ENCODE measurements at places on chromosomes 5 and 9.
A peak's percentile ranks its signal among the peaks of the same experiment; 100 is the strongest.

DNA sequence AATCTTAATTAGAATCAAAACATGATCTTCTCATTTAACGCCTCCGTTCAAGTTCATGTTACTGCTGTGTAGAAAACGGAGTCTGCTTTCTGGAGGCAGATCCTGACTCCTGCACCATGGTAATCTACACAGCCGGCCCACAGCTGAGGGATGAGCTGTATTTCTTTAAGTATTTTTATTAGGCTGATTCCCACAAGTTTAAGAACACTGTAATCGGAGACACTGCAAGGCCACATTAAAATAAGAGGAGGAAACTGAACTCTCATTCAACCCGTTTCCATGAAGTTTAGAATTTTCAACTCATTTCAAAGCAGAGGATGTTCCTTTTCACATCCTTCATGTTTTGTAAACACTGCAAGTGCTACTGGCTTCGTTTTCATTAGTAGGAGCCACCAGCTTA is 372.2 kb downstream of the NFIB start:
- DNase-seq, result no peak

GRCh38 chr9:77561331-77562018 is 86.6 kb downstream of the GNA14 start:
- DNase-seq, result no peak

- DNase-seq, result no peak
These were observed 63.7 kb downstream of the LURAP1L start for GRCh38 chr9:12838546-12838945.

DNA sequence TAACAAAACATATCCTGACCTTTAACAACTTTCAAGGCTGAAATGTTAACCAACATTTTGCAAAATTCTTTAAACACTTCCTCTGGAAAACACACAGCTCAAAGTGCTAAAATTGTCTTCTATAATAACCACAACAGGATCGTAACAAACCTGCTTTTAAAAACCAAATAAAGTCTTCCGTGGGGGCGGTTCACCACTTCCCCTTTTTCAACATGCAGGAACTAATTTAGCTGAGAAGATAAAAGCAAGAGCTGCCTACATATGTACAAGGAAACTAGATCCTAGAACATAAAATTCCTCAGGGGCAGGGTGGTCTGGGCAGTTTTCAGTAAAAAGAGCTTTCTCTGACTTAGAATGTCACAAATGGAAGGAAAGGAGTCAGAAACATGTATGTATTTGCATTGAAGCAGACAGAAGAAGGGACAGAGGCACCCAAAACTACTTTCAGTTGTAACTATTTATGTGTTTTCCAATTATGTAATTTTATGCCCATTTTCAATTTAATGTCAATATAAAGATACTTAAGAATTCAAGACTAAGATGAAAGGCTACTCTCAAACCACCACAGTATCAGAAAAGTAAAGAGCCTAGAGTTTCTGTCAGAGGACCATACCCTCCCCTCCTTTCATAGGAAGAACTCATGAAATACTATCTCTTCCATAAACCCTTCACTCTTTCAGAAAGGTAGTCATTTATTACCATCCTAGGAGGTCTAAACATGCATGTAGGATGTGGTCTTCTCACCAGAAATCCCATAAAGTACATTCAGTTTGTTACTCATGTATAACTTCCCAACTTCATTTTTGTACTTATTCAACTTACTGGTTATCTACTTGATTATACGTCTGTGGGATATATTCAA is 185.9 kb upstream of the RASA1 start:
- DNase-seq, result no peak

DNA sequence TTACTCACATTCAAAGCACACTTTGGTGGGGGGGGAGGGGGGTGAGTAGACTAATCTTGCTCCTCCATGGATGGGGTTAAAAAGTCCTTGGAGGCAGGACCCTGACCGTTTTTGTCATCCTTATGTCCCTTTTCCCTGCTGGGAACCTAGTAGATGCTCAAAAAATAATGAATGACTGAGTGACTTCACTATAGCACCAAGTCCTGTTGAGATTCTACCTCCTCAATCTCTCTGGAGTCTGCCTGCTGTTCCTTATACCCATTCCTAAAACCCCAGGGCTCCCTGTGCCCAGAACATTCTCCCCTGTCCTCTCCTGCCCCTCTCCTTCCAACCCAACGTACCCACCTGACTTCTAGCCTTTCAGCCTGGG is 2.3 kb upstream of the CSF2 start:
- DNase-seq, result no peak

DNA sequence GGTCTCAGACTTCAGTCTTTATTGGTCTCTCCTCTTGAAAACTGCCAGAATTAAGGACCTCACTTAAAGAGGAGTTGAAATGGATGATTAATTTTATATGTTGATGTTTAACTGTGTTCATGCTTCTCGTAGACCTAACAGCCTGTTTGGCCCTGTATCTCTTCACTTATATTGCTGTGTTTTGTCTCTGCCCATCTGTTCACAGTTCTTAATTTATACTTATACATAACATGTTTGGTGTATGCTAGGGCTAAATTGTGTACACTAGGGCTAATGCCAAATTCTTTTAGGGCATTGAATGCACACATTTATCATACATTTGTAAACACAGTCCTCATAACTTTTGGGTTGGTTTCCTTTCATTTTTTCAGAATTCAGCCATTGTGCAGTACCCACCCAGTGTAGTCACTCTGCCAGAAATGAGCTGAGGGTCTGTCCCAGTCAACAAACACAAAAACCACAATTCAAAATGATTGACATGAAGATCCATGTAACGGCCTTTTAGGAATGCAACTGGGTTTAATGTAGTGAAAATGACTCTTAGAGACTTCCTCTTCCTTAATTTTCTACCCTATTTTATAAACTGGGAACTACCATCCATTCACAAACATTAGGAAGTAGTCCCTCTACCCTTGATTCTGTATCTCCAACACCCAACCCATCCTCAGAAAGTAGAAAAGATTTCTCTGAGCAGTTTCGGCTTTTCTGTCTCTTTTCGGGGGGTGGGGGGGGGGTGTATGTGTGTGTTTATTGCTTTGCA is 668.8 kb upstream of the KLF4 start:
- no peak for DNase-seq

- no peak for DNase-seq
These were observed 31.6 kb downstream of the ADAM19 start for GRCh38 chr5:157543825-157544622.

- DNase-seq, result no peak
These were observed 40.2 kb downstream of the NTNG2 start for GRCh38 chr9:132201780-132202703.

GRCh38 chr5:12111261-12111660 is 207.0 kb upstream of the CTNND2 start:
- DNase-seq, result no peak

DNA sequence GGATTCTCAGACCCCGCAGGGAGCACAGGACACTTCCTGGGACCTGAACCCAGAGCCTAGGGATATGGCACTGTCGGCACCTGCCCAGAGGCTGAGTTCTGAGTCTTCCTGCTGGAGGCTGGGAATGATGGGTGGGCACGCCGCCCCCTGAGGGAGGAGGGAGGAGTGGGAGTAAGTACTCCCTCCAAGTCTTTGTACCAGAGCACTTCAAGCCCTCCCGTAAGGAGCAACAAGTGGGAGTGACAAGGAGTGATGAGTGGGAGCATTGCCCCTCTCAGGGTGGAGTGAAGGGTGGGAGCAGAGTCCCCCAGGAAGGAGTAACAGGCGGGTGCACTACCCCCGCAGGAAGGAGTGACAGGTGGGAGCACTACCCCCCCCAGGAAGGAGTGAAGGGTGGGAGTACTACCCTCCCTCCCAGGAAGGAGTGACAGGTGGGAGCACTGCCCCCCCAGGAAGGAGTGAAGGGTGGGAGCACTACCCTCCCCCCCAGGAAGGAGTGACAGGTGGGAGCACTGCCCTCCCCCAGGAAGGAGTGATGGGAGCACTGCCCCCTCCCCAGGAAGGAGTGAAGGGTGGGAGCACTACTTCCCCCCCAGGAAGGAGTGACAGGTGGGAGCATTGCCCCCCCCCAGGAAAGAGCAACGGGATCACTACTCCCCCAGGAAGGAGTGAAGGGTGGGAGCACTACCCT is 100.1 kb downstream of the CACNA1B start:
- DNase-seq, result no peak

GRCh38 chr5:158701406-158702177 is 398.1 kb downstream of the EBF1 start:
- DNase-seq, result no peak

DNA sequence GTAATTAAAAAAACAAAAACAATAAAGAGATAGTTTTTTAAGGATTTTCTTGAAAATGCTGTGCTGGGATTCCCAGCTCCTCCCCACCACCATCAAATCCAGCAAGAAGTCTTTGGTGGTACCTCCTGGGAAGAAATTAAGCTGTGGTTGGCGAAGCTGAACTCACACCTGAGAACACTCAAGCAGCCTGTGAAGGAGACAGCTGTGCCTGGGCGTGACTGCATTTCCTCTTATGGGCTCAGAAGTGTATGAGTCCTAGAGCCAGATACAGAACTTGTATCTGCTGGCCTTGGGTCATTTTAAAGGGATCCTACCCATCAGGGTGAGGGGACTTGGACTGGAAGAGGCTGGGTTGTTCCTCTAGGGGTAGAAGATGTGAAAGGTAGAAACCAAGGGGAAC is 561.2 kb upstream of the SGCD start:
- DNase-seq, result no peak

DNA sequence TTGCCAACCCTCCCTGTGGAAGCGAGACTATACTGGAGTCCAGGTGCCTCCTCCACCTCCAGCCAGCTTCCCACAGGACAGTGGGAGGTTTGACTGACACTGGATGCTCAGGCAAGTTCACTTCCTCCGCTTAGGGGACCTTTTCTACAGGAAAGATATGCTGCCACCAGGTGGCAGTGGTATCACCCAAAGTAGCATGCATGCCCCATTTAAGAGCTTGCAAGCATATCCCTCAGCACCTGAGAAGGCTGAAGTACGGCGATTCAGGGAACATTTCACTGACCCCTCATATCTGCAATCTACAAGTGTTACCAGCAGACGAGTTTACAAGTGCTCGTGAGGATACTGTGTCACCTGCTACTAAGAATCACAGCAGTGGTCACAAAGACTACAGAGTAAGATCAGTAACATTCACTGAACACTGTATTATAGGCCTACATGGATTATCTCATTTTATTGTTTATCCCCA is 75.5 kb downstream of the KLHL3 start:
- peak; percentile 51 for DNase-seq

GRCh38 chr9:104177003-104177611 is 83.0 kb downstream of the SMC2 start:
- no peak for DNase-seq

DNA sequence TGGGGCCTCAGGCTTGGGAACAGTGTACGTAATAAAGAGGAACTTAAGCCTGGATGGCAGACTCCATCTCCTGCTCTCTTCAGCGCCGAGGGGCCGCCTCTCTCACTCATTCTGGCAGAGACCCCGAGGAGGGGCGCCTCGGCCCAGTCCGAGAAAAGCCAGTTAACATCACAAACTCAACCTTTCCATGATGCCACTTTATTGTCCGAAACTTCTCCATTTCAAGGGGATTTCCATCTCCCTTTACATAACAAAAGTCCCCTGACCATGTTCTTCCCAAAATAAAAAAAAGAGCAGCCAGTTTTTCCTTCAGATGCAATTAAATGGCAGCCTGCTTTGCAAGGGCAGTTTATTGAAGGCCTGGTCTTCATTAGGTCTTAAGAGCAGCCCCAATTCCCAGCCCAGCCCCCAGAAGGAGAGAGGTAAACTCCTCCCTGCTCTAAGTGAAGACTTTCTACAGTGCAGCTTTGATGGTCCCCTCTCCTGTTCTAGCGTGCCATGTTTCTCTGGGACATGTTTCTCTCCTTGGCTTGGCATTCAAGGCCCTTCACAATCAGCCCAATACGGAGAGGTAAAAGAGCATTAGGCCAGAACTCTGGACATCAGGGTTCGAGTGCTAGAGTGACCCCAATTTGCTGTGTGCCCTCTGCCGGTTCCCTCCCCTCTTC is 19.5 kb upstream of the RAB14 start:
- no peak for DNase-seq

DNA sequence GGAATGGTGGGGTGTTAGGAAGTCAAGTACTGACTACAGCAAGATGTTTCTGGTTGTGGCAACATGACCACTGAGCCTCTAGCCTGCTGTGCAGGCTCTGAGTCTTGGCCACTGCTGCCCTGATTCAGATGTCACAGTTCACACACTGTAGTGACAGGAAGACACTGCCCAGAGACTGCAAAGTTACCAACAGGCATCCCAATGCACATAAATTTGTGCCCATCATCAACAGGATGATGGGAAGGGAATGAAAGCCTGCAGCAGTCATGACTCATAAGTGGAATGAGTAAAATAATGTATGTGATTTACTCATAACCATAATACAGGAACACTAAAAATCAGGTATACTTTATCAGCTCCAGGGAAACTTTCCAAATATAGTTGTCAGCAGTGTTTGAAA is 251.6 kb upstream of the HAPLN1 start:
- DNase-seq, result no peak

- no peak for DNase-seq
These were observed 58.3 kb upstream of the MAP3K1 start for GRCh38 chr5:56757077-56757476.

DNA sequence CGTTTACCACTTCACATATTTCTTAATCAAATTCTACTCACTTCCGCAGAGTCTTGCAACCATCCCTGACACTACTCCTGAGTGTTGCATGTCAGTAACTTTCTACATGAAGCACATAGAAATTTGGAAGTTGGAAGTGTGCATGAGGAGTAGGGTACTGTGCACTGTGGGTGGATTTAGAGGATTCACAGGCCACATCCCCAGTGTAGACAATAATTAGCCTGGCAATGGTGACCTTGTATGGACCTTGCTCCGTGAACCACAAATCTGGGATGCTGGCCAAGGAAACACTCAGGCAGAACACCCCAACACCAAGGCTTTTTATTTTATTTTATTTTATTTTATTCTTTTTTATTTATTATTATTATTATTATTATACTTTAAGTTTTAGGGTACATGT is 25.5 kb downstream of the CTSL start:
- DNase-seq, result no peak

DNA sequence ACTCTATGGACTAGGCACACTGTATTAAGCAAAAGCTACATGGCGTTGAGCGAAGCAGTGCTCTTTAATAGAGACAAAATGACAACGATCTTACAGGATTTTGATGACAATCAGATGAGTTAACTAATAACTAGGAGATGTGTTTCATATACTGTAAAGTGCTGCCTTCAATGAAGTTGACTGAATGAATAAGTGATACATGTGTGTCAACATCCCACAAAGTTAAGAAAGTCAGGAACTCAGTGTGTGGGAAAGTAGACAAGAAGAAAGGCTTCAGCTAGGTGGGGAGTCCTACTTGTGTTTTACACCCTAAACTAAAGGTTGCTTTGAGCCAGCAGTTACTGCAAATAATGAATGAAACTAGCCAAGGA is 79.6 kb downstream of the PAPPA start:
- no peak for DNase-seq

DNA sequence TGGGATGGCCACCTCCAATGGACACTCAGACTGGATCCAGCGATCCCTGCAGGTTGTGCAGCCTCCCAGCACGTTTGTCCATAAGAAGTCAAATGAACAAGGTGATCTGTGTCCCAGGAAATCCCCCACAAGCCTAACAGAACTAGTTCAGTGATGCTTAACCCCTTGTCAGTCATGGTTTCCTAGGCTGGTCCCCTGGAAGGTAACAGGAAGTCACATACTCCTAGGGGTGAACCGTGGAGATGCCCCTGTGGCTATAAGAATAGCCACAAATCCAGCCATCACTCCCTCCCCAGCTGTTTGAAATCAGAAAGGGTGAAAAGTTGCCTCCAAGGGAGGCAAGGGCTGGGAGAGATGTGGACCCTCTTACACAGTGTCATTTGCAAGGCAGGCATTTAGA is 22.5 kb downstream of the PAX5 start:
- DNase-seq, result no peak

All from stimulated activated CD8-positive, alpha-beta memory T cell treated with anti-CD3 and anti-CD28 coated beads, Interleukin-7, amount 100 ng/mL, for 24 hours (primary cell).